ENCODE measurements at places on chromosomes 3 and 15.

DNA sequence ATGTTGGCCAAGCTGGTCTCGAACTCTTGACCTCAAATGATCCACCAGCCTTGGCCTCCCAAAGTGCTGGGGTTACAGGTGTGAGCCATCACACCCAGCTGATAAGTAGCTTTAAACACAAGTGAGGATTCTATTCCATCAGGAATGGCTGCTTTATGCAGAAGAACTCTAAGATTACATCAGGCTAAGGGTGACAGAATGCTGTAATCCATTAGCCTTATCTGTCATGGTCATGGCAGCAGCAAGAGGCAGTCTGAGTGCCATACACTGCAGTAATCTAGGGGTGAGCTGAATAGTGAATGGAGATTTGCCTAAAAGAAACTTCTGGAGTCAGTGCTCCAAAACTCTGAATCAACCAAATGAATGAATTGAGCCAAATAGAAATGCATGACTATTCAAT is 39.6 kb downstream of the LIPC start:
- DNase-seq = no peak

DNA sequence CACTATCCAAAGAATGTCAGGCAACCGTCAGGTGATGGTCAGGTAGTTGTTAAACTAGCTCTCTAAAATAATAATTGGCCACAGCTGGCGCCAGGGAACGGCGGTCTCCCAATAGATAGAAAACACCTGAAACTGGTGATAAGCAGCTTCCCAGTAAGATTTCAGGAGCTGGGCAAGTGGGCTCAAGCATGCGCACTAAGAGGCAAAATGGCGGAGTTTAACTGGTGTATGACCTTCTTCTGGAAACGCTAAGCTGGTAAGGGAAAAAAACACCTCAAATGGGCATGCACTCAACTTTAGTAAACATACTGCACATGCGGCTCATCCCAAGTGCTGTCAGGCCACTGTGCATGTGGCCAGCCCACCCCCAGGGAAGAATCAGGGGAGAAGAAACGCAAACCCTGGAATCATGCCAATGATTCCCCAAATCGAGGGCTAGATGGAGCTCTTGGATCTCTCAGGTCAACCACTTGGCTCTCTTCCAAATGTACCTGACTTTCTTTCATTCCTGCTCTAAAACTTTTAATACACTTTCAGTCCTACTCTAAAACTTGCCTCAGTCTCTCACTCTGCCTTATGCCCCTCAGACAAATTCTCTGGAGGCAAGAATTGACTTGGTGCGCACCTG is 195.0 kb downstream of the ZNF621 start:
- DNase-seq = peak; percentile 36

DNA sequence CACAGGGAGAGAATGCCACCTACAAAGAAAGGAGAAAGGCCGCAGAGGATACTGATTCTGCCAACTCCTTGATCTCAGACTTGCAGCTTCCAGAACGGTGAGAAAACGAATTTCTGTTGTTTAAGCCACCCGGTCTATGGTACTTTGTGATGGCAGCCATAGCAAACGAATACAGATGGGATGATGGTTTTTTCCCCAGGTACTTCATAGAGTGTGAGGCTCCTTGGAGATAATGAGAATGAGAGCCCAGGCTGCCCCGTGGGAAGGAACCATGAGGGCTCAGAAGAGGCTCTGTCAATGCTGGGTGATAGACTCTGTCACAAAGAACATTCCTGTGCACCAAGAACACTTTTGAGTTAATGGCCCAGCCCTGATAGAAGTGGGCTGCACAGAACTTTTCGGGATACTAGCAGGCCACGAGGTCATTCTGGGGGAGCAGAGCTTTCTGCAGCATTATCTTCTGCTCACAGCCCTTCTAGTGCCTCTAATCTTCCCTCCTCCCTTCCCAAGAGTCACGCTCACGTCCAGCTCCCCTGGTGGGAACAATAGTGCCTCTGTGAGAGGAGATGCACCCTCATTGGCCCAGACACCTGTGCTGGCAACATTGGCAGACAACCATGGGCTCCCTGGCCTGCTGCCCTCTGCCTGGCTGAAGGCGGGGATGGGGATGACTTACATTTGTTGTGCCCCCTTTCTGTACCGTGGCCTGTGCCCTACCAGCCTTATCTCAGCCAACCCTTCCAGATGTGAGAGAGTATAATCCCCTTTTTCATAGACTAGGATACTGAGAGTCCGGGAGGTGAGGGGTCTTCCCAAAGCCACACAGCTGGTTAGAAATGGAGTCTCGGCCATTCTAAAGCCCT is 5.2 kb upstream of the RLBP1 start:
- DNase-seq = no peak

DNA sequence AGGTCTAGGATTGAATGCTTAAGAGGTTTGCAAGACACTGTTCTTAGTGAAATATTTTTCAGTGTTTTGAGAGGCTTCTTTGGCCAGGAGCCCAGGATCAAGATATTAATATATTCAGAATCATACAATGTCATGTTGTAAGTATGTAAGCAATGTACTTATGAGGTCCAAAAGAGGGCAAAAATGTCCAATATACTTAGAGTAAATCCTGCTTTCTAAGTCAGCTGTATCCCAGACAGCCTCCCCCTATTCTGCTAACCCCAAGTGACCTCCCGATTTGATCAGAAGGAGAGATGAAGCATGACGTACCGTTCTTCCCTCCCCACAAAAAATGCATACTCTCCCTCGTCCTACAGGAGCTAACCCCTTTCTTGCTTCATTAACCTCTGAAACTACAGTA is 70.9 kb downstream of the CHAC1 start:
- no peak for DNase-seq

GRCh38 chr3:11371747-11372146 is 99.5 kb downstream of the ATG7 start:
- no peak for DNase-seq

- DNase-seq = no peak
Measured at GRCh38 chr3:16050641-16051467, 123.6 kb upstream of the GALNT15 start.

- DNase-seq = no peak
Measured at GRCh38 chr3:188581792-188582191, 427.8 kb downstream of the LPP start.

DNA sequence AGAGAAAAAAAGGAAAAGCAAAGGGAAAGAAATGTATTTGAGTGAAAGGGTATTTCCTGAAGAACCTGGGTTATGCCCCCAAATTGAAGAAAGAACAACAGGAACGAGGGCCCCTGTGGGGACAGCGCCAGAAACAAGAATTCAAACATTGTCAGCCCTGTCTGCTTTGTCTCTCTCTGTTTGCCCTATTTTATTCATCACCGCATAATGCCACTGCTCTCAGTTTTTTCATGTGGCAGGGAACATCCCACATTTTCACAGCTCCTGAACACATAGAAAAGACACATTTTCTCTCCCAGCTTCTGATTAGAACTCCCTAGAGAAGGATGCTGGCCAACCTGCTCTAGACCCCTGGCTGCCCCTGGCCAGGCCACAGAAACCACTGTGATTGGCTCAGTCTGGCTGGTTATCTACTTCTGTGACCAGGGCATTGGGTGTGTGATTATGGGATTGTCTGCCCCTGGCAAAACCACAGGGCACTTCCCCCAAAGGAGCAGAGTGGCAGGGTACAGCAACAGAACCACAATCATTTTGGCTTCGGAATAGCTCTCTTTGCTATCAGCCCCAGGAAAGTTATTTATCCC is 31.3 kb upstream of the CCDC54 start:
- no peak for DNase-seq

DNA sequence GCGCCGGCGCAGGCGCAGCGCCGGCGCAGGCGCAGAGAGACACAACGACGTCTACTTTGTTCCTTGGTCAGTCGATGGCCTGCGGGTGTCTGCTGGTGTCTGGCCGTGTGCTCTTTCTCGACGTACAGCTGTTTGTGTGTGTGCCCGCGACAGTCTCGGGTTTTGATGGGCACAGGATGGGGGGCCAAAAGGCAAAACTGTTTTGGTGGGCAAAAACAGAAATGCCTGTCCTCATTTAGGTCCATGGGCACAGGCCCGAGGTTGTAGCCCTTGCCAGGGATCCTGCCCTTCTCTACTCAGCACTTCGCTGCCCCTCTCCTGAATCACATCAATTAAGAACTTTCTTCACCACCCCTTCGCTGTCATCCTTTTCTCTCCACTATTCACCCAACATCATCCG is 184.8 kb upstream of the CHL1 start:
- no peak for DNase-seq

DNA sequence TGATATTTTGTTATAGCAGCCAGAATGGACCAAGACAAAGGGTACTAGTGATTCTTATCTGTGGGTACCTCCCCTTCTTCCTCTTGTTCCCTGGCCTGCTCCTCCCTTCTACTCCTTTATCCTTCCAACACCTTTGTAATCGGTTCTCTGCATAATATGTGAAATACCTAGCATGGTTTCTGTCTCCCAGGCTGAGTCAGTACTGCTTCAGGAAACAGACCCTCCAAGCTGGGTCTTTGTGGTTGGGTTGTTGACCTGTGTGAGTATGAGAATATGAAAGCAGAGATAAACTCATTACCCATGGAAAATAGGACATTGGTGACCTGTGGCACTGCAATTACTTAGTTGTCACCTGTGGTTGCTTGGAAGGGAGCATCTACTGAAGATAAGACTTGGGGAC is 69.3 kb upstream of the KLF13 start:
- no peak for DNase-seq

- no peak for DNase-seq
Measured at GRCh38 chr15:59399465-59400102, 26.9 kb upstream of the MYO1E start.

- no peak for DNase-seq
Measured at GRCh38 chr15:82572986-82573385, 32.7 kb upstream of the RPS17 start.

DNA sequence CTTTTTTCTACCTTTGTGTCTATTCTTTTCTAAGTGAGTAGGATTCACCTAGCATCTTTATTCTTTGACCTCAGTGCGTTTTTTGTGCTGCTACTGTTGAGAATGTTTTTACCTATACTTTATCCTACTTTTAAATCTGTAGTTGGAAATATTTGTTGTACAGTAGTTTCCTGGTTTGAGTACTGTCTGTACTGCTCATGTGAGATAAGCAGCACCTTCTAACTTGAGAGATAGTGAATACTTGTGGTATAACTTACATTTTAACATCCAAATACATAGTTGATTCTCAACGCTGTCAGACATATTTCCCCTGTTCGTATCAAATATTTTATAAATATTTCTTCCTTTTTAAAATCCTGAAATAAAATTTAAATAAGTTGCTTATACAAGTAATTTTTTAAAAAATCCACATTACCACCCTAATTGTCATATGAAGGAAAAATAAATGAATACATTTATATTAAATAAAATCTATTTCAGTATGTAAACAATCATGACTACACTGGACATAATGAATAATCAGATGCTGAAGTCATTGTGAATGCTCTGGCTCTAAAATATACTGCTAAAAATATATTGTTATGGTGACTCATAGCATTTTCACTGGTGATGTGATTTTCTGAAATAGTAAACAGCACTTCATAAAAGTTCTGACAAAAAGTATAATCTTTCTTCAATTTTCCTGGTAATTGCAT is 17.4 kb downstream of the ATP11B start:
- DNase-seq = no peak

- peak; percentile 80 for DNase-seq
Measured at GRCh38 chr3:190721330-190721729, 141.2 kb downstream of the GMNC start.

DNA sequence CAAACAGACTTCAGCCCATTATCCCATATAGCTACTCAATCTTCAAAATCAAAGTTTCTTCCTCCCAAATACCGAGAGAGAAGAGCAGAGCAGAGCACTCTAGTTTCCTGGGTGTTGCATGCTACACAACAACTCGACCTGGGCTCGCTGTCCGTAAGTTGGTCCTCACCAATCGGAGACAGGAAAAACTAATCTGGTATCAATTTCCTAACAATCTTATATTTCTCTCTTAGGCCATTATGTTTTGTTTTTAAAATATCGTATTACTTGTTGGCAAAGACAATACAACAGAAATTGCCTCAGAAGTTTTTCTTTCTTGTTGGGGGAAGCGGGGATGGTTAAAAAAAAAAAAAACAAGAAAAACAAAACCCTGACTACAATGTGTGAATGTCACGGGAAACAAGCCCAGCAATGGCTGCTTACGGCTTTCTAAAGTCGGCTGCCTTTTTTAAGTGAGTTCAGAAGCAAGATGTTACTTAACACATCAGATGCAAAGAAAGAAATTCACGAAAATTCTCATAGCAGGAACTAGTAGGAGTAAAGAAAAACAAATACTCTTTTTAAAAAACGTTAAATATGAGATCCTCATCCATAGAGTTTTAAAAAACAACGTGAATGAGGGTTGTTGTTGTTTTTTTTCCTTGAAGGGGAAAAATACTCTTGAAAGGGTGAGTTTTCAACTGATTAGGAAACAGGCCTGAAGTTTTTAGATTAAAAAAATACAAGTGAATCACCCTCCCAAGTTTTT is 1.9 kb downstream of the VGLL4 start:
- DNase-seq = no peak

GRCh38 chr15:80639168-80639555 is 55.9 kb upstream of the ABHD17C start:
- no peak for DNase-seq

DNA sequence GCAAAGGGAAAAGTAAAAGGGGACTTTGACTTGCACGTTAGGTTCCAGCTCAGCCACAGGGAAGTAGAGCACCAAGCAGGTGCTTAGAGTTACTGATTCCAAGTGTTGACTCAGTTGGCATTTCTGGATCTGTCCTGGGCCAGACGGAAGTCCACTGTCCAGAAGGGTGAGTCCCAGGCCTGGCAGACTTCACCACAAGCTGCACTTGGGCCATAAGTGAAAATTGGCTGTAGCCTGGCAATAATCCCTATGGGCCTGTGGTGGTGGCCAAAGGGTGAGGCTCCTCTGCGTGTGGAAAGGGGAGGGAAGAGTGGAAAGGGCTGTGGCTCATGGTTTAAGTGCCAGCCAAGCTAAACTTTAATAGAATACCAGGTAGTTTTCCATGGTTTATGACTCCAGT is 121.5 kb downstream of the DTWD1 start:
- DNase-seq = no peak

DNA sequence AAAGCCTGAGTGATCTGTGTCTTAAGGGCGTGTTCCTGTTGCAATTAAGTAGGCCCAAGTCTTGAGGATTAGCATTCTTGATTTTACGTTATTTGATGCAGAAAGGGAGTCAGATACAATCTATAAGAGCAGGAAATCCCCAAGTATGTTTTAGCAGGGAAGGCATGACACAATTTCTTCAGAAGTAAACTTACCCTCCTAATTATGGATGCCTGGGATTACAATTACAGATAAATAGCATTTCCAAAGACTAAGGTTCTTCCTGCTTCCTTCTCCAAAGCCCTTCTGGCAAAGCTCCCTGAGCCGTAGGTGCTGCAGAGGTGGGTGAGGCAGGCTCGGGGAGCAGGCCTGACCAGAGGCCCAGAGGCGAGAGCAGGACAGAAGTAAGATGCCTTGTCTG is 34.9 kb upstream of the ST6GAL1 start:
- DNase-seq = no peak

- no peak for DNase-seq
Measured at GRCh38 chr15:77568014-77568972, 64.4 kb downstream of the LINGO1 start.

- no peak for DNase-seq
Measured at GRCh38 chr3:120153294-120153693, 59.0 kb upstream of the GSK3B start.

GRCh38 chr3:59914251-59914650 is 864.4 kb upstream of the CFAP20DC start:
- no peak for DNase-seq
